Breast epithelium (tissue), 4 donors: ENCODE measurements at places on chromosomes 16 and 17.

GRCh38 chr16:50458667-50459495 is 89.3 kb upstream of the NKD1 start:
- peak; percentile 15 for DNase-seq

GRCh38 chr16:85635545-85636140 is 22.5 kb downstream of the GSE1 start:
- no peak for DNase-seq

DNA sequence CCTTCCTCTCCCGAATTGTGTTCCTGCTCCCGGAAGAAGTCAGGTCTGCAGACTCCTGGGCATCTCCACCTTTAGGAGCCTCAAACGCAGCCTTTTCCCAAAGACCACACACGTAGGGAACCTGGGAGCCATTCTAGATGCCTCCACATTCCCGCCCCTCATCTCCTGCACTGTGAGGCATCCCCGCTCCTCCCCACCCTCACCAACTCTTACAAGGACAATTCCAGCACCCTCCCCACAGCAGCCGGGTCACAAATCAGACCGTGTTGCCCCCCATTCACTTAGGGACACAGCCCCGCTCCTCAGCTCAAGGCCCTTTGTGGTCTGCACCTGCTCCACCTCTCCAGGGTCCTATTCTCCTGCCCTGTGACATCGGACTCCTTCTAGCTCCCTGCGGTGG is 49.6 kb downstream of the ABR start:
- no peak for DNase-seq

DNA sequence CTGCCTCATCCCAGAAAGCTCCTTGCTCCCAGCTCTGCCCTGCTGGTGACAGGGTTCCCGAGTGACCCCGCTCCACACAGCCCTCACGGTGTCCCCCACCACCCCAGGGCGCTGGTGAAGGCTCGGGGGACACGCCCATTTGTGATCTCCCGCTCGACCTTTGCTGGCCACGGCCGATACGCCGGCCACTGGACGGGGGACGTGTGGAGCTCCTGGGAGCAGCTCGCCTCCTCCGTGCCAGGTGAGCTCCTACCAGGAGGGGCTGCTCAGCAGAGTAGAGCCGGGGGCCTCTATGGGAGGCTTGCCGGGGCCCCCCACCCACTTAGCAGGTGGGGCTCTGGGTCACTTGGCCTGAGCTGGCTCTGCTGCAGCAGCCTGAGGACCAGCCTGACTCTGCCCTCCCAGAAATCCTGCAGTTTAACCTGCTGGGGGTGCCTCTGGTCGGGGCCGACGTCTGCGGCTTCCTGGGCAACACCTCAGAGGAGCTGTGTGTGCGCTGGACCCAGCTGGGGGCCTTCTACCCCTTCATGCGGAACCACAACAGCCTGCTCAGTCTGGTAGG is 11.2 kb downstream of the GAA start:
- DNase-seq = no peak

GRCh38 chr17:16820979-16821543 is 131.0 kb downstream of the CCDC144A start:
- DNase-seq = no peak

GRCh38 chr17:19347323-19348080 is 15.0 kb downstream of the B9D1 start:
- peak; percentile 28 for DNase-seq

DNA sequence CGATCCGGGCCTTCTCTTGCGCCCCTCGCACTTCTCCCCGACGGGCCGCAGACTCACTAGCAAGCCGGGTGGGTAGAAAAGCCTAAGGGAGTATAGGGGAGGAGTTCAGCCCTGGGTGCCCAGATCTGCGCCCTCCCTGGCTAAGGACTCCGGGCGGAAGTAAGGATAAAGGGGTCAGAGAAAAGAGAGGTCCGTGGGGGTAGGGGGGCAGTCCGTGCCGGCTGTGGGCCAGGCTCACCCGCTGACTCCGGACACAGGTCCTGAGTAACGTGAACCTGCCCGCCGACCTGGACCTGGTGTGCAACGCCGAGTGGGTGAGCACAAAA is 1.8 kb downstream of the NAGS start:
- DNase-seq = no peak

DNA sequence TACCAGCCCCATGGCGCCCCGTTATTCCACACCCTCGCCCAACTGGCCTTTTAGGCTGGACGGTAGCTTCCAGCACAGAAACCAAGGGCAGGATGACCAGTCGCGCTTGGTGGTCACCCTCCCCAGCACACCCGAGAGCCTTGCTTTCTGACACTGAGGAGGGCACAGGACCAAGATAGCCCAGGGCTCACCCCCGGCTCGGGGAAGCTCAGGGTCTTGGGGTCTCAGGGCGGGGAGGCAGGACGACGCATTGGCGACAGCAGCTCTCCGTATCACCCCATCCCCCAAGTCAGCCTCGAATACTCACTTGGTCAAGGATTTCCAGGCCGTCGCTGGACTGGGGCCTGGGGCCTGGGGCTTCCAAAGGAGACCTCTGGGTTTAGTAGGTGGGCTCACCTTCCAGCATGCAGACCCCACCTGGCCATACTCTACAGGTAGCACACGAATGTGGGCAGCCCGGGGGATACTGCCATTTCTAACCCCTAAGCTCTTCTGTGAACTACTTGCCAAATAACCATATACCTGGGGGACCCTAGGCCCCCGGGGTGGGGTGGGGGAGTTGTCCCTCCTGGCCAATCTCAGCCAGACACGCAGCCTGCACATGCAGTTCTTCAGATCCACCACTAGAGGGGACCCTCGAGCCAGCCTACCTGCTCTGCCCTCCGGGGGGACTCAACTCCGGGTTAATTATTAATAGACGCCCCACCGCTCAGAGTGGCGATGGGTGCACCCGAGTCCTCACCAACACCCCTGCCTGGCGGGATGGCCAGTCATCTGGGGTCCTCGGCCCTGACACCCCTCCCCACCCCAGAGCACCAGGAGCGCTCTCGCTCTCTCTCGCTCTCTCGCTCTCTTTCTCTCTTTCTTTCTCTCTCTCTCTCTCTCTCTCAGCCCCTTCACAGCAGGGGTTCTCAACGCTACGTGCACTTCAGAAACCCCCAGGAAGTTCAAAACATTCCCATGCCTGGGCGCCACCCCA is 30.0 kb downstream of the TBC1D16 start:
- no peak for DNase-seq

DNA sequence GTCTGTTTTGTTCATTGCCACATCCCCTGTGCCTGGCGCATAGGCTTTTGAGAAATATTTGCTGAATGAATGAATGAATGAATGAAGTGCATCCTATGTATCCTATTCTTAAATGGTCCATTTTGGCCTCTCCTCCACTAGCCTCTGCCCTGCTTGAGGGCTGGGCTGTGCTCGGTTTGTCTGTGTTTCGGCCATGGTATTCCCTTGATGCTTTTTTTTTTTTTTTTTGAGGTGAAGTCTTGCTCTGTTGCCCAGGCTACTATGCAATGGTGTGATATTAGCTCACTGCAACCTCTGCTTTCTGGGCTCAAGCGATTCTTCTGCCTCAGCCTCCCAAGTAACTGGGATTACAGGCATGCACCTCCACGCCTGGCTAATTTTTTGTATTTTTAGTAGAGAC is 110.1 kb downstream of the NTN1 start:
- no peak for DNase-seq
